ENCODE measurements at places on chromosomes 16 and 17. TPM values are rescaled to one million over a fixed set of nuclear protein-coding genes. Genes with fewer than 3 reads are reported as not detected.

- no peak for ATAC-seq
Measured at GRCh38 chr16:4270091-4270490, 2.7 kb downstream of the TFAP4 start.

DNA sequence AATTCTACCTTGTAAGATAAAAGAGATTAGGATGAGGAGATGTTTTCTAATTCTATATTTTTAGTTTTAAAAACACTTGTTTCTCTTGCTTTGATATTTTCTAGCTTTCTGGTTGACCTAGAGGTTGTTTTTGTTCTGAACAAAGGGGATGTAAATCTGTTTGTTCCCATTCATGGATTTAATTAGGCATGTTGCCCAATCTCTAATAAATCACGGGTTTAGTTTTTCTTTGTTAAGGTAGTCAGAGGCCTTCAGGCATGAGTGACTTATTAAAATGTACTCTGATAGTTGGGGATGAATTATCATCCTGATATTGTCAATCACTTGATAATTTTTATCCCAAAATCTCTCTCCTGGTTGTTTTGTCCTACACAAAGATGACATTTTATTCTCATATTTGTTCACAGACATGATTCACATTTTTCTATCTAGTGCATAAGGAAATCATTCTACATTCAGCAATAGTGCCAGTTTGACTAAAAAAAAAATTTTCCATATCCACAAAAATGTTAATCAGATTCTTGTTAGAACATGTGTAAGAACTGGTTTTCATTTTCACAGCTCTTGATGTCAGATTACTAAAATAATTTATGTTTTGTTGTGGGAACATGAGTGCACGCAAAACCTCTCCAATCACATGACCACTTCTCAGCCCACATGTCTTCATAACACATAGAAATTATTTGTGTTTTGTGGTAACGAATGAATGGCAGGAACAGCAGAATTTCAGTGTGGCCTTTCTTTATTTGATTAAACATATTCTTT lies 95.7 kb upstream of the AKTIP start:
- ATAC-seq = no peak

GRCh38 chr16:85327731-85328675 lies 215.7 kb upstream of the CIBAR2 start:
- no peak for ATAC-seq

GRCh38 chr17:69733171-69734012 lies 318.9 kb downstream of the MAP2K6 start:
- ATAC-seq = peak; percentile 87

GRCh38 chr17:30957741-30958140 lies 13.1 kb upstream of the RNF135 start:
- ATAC-seq = no peak

- ATAC-seq = peak; percentile 90
Measured at GRCh38 chr17:7922845-7923628, 6.6 kb downstream of the KCNAB3 start.

GRCh38 chr16:81748476-81749198 lies 30.5 kb upstream of the PLCG2 start:
- no peak for ATAC-seq

DNA sequence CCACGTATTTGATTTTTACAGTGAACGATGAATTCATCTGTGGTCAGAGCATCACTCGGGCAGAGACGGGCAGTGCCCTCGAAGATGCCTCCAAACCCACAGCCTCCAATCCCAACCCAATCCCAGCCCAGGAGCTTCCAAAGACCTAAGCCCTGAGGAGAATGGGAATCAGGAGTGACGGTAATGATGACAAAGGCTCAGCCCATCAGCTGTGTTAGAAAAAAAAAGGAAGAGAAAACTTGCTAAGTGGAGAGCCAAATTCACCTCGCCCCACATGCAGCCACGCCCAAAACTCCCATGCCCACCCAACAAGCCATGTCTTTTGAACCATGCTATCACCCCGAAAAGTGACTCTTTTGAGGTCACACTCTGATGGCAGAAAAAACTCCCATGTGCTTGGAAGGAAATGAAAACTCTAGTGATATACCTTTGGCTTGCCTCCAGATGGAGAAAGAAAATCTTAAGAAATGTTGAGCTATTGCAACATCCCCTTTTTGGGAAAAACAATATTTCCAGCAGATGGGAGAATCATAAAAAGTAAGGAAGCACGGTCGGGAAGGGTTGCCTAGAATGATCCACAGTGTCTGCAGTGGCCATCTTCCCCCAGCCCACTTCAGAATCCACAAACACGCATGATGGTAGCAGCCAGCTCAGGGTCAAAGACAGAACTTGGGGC lies 37.7 kb downstream of the XYLT1 start:
- peak; percentile 47 for ATAC-seq

- ATAC-seq = no peak
Measured at GRCh38 chr16:17134586-17134985, 336.2 kb downstream of the XYLT1 start.

DNA sequence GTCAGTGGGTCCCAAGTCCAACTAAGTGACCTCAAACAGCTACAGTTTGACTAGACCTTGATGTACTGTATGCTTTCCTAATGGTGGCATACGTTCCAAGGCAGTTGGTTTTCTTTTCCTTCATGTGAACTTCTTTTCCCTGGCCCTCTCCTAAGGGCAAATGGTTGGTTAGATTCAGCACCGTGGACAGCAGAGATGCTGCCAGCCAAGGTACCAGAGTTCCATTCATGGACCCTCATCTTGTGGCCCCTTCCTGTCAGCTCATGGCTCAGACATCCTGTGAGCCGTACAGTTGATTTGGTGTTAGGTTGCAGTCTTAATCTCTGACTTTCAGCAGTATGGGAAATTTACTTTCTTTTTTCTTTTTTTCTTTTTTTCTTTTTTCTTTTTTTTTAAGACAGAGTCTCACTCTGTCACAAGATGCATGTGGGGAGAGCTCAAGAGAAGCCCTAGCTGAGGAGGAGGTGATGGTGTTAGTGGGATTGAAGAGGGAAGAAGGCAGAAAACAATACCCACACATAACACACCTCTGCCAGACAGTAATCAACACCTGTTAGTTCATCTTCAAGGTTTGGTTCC lies 122.4 kb downstream of the USP31 start:
- no peak for ATAC-seq

- ATAC-seq = no peak
Measured at GRCh38 chr17:82880620-82881323, 41.0 kb upstream of the ZNF750 start.

DNA sequence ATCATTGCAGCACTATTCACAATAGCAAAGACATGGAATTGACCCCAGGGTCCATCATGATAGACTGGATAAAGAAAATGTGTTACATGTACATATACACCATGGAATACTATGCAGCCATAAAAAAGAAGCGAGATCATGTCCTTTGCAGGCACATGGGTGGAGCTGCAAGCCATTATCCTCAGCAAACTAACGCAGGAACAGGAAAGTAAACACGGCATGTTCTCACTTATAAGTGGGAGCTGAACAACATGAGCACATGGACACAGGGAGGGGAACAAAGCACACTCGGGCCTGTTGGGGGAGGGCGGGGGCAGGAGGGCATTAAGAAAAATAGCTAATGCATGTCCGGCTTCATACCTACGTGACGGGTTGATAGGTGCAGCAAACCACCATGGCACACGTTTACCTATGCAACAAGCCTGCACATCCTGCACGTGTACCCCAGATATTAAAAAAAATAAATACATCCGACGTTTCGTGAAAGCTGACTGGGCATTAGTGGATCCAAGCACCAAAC lies 28.9 kb downstream of the ZNF778 start:
- no peak for ATAC-seq

DNA sequence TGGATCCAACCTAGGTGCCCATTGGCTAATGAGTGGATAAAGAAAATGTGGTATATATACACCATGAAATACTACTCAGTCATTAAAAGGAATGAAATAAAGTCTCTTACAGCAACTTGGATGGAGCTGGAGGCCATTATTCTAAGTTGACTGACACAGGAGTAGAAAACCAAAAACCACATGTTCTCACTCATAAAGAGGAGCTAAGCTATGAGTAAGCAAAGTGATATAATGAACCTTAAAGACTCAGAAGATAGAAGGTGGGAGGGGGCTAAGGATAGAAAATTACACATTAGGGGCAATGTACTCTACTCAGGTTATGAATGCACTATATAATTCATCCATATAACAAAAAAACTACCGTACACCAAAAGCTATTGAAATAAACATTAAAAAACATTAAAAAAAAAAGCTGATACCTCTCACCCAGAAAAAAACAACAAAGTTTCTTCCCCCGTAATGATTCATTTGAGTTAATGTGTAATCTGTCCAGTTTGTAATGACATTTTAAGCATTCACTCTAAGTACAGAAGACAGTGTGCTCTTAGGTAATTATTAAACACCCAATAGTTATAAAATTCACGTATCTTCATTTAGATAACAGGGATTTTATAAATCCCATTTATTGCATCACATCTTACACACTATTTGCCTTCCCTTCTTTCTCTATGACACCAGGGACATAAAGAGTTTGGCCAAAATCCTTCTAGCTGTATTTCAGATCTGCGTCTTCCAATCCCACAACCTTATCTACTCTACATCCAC lies 941.5 kb downstream of the CDH11 start:
- ATAC-seq = no peak

GRCh38 chr17:15233022-15233805 lies 31.9 kb downstream of the PMP22 start:
- ATAC-seq = peak; percentile 31

DNA sequence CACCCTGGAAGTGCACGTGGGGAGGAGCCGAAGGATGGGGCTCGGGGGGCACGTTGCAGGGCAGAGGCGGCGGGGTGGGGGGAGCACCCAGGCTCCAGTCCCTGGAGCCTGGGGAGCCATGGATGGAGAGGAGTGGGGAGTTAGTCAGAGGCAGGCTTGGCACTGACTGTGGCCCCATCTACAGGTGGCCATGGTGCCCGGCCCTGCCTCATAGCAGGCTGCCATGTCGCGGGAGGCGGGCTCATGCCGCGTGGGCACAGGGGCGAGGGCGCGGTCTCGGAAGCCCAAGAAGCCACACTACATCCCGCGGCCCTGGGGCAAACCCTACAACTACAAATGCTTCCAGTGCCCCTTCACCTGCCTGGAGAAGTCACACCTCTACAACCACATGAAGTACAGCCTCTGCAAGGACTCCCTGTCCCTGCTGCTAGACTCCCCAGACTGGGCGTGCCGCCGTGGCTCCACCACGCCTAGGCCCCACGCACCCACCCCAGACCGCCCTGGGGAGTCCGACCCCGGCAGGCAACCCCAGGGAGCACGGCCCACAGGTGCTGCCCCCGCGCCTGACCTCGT lies 3.0 kb downstream of the PRR35 start:
- no peak for ATAC-seq

The SLC2A4 gene
- 71.8 TPM for total RNA-seq

The CXCL16 gene
- 5.7 TPM for total RNA-seq

The ENPP7 gene
- not detected for total RNA-seq

Measured in gastroesophageal sphincter (tissue), 4 donors.